ENCODE measurements at places on chromosomes 16 and 17.

- DNase-seq: peak; percentile 6
These were observed 90.1 kb upstream of the CDC42EP4 start for GRCh38 chr17:73401911-73402310.

DNA sequence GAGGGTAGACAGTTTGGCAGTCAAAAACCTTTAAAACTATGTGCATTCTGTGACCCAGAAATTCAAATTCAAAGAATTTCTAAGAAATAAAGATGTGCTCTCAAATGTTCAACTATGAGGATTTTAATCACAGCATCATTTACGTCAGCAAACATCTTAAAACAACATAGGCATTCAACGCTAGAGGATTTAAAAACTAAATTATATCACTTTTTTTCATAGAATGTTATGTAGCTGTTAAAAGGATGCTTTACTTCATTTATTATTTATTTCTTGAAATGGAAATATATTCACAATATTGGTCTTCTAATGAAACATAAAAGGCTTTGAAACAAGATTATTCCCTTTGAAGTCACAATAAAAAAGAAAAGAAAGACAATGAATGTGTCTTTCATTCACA lies 3.6 kb downstream of the GLP2R start:
- no peak for DNase-seq

DNA sequence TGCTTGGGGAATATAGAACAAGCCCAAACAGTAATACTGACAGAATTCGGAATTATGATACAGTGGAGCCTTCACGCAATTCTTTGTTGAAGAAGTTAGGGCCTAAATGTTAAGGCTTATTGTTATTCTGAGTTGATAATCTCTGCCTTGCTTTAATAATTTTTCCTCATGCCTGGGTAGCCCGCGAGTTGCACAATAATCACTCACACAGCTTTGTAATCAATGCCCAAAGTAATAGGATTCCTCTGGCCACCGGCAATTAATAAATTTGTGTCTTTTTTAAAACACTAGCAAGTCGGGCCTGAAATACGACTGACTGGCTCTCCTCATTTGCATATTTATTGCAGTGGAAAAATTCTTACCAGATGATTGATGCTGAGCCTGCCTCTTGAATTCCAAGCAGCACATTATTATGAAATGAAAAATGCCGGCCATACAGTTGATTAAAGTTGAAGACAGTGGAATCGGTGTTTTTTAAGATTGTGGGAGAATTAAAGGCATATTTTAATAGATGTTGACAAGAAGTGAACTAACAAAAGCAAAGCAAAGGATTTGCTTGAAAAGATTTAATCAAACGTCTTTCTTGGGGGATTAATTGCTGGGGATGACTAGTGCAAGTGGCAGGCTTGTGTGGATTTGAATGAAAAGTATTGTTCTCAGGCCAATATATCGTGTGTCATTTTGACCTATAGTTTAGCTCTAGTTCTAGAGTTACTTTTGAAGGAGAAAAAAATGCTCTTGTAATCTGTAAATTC lies 30.2 kb downstream of the AATF start:
- DNase-seq: peak; percentile 6

- no peak for DNase-seq
These were observed 19.3 kb downstream of the ANKFN1 start for GRCh38 chr17:56172517-56172982.

GRCh38 chr17:73760439-73760758 lies 116.2 kb upstream of the SDK2 start:
- no peak for DNase-seq

DNA sequence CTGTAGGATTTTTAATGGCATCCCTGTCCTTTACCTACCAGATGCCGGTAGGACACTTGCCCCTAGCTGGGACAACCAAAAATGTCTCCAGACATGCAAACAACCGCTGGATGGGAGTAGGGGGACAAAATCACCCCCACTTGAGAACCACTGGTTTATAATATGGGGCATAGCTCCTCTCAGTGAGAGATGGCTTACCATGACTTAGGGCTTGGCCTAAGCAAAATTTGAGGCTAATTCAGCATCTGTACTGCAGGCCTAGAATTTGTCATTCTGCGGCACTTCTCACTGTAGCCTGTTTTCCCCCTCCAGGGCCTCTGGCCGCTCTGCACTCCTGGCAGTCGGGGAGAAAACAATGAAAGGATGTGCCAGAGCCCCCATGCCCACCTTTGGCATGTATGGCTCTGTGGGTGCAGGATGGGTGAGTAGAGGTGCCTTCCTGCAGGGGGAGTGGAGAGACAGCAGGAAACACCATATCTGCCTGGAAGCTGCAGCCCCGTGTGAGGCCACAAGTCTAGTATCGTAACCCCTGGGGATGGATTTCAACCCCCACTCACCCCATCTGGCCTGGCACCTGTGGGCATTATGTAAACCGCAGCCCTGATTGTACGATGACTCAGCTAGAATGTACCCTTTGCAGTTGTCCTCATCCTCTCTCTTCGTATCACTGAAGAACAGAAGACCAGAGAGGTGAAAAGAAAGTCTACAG lies 268.1 kb downstream of the SOX9 start:
- DNase-seq: peak; percentile 80

DNA sequence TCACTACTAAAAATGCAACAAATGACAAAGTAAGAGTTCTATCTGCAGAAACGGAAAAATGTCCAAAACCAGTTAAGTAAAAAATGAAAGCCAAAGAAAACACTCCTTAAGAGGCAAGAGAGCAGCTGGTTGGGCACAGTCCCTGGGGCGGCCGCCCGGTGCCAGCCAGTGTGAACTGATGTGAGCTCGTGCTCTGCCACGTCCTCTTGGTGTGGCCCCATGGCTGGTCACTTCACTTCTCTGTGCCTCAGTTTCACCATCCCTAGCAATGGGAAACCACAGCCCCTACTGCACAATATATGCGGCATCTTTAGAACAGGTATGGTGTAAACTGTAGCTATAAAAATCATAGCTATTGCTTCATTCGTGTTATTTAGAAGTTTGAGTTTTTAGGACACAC lies 21.2 kb downstream of the USP36 start:
- DNase-seq: no peak

GRCh38 chr17:4657678-4658077 lies 16.2 kb upstream of the ALOX15 start:
- DNase-seq: no peak

DNA sequence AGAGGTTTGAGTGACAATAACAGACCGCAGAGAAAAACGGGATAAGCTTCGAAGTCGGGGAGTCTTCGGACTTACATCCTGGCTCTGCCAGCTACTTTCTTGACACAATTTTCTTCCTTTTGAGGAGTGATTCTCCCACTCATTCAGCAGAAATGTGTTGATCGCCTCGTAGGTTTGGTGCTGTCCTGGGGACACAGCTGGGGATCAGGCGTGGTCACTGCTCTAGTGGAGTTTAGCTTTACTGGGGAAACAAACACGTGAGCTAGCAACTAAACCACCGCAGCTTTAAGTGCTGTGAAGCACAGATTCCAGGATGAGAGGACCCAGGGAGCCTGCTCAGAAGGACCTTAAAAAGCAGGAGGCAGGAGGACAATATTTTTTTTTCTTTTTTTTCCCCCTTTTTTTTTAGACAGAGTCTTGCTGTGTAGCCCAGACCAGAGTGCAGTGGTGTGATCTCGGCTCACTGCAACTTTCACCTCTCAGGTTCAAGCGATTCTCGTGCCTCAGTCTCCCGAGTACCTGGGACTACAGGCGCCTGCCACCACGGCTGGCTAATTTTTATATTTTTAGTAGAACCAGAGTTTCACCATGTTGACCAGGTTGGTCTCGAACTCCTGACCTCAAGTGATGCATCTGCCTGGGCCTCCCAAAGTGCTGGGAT lies 858 bp downstream of the NUBP1 start:
- no peak for DNase-seq

- no peak for DNase-seq
These were observed 31.2 kb downstream of the RPA1 start for GRCh38 chr17:1860978-1861377.

DNA sequence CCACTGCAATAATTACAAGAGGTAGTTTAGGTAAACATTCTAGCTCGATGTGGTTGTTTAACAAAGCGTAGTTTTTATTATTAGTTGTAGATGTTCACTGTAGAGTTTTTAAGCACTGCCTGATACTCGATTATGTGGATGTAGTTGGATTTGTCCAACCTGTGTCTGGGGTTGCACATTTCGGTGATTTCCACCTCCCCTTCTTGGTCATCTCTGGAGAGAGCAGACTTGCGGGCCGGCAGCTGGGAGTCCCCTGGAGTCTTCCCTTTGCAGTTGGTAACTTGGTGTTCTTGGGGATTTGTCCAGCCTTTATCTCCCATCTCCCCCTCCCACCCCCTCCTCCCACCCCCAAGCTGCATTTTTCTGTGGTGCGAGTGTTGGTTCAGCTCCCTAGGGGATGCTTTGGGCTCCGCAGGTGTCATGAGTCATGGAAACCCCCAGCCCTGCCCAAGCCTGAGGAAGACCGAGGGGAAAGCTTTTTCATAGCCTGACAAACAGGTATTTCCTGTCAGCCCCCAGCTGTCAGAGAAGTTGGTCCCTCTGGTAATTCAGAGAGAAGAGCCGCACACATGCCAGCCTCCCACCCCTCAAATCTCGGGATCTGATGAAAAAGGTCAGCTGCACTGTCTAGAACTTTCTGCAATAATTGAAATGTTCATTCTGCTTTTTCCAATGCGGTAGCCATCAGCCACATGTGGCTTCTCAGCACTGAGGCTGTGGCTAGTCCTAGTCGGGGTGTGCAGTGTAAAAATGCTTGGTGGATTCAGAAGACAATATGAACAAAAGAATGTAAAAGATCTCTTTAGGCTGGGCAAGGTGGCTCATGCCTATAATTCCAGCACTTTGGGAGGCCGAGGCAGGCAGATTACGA lies 50.3 kb downstream of the KSR1 start:
- DNase-seq: no peak

GRCh38 chr17:4467287-4467686 lies 31.4 kb upstream of the SPNS2 start:
- DNase-seq: no peak

DNA sequence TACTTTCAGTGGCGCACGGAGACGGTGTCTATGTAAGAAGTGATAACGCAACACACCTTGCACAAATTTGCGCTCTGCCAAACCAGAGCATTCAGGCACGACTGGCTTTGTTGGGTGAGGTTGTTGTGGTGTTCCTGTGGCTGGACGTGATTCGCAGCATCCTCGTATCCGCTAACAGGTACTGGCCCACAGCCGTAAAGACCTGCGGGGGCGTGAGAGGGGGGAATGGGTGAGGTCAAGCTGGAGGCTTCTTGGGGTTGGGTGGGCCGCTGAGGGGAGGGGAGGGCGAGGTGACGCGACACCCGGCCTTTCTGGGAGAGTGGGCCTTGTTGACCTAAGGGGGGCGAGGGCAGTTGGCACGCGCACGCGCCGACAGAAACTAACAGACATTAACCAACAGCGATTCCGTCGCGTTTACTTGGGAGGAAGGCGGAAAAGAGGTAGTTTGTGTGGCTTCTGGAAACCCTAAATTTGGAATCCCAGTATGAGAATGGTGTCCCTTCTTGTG lies 510.9 kb downstream of the KCNJ18 start:
- DNase-seq: no peak

GRCh38 chr17:78366109-78366848 lies 6.4 kb upstream of the SOCS3 start:
- DNase-seq: no peak
